ENCODE measurements at places on chromosomes 7 and 10.
A peak's percentile ranks its signal among the peaks of the same experiment; 100 is the strongest.

- DNase-seq, result no peak
Observed at GRCh38 chr7:26185131-26185843, 15.3 kb downstream of the HNRNPA2B1 start.

DNA sequence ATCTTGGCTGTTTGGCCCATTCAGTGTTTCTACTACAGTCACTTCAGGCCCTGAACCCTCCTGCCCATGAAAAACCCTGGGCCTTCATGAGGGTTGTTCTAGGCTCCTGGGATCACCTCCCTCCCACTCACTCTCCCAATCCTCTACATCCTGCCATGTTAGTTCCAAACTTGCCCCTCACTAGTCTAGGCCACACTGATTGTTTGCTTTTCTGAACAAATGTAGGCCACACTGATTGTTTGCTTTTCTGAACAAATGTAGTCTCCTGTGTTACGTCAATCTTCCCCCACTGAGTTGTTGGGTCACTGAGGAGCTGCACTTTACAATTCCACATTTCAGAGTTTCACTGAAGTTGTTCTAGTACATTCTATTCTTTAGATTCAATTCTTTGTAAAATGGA, 5.3 kb upstream of the ALDH18A1 start:
- DNase-seq, result no peak

DNA sequence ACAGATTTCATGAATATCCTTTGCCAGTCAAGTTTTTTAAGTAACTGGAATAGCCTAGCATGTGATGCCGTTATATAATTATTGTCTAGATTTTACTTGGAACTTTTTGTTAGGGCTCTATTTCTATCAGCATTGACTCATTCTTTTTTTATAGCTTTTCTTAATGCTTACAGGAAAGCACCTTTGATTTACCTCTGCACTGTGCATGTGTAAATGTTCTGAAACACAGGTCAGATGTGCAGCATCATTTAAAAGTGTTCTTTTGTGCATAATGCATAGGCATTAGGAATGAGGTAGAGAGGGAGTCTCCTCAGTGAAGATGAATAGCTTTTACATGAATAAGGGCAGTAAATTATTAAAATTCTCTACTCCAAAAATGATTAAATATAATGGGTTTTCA, 669.3 kb upstream of the MBL2 start:
- no peak for DNase-seq

DNA sequence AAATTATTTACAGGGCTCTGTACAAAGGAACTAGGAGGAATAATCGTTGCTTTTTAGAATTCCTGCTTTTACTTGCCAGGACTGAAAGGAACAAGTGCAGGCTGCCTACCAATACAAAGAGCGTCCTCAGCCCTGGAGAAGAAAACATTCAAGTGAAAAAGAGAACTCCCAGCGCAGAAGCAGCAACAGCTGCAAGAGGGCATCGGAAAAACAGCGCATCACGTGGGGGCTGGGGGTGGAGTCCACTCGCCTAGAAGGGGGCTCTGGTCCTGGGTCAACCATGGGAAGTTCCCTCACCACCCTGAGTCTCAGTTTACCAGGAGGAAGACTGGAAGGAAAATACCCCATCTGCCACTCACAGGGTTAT, 385 bp upstream of the C10orf90 start:
- no peak for DNase-seq

DNA sequence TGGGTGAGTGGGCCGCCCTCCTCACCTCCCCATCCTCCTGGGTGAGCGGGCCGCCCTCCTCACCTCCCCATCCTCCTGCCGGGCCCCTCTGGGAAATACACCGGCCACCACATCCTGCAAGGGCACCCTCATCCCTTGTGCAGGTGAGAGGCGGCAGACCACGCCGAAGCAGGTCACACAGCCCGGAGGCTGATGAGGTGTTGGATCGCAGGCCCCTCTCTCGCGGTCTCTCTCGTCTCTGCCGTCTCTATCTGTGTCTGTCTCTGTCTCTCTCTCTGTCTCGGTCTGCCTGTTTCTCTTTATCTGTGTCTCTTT, 30.8 kb upstream of the FOXL3 start:
- no peak for DNase-seq

DNA sequence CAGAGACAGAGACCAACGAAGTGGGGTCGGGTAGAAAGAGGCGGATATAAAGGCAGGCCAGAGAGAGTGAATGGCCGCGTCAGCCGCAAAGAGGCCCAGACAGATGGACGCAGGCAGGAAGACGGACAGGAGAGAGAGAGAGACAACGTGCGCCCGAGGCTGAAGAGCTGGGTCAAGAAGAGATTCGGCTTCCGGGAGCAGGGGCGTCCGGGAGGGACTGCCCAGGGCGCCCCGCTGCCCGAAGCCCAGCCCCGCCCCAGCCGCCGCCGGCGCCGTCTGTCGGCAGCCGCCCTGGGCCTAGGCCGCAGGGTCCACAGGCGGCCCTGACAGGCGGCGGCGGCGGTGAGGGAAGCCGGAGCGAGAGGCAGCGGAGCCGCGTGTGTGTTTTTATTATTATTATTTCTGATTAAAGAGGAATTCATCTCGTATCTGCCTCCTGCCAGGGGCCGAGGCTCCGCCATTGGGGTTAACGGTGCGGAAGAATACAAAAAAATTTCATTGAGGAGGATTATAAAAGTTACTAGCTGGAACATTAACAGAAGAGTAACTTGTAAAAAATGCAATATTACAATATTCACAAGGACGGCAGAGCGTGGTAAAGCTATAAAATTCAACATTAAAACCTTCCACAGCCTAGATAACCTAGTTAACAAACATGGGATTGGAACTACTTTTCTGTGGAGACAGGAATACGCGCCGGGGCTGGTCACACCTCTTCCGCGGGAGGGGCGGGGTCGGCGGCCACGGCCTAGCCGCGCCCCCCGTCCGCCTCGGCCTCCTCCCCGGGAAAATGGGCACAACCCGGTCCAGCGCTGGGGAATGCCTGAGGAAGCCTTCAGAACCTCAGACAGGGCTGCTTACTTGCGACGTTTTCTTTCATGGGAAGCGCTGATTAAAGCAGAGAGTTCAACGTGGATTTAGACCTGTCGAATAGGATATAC, 29.7 kb upstream of the PAX2 start:
- DNase-seq, result no peak

DNA sequence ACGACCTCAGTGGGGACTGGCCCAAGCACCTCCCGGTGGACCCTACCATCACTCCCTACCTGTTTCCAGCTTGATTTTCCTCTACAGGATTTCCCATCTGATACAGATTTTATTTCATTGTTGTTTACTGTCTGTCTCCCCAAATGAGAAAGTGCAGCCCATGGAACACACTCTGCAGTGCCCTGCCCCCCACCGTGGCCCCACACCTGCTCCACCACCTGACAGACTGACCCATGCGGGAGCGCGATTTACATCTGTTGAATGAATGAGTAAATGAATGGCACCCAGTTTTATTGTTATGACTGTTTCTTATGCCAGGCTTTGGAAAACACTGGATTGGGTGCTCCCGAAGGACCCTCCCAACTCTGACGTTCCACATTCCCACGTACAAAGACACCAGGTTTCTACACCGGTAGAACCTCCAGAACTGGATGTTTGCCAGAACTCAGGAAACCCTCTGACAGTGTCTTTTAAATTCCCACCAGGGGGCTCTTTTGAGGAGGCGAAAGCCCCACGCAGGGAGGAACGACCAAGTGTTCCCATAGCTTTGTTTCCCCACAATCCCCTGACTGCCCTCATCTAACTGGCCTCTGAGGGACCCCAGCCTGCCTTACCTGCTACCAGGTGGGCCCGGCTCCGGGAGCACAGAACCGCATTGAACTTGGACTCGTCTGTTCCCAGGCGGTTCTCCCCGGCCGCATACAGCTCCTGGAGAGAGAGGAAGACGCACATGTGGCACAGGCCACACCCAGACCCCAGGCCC, 29.0 kb downstream of the PLAC9 start:
- no peak for DNase-seq

DNA sequence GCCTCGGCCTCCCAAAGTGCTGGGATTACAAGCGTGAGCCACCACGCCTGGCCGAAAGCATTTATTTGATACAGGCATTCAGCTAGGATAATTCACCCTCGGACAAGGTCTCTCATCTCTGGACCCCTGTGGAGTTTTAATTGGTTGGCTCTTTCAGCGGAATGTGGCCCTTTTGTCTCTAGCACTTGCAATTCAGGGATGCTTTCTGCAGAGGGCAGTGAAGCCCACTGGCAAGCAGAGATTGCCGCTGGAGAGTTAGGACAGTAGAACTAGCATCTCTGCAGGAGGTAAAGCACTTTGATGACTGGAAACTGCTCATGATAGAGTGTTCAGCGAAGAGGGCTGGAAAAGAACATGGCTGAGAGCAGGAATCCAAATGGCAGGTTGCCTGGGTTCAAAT, 62.0 kb downstream of the SUFU start:
- no peak for DNase-seq

- DNase-seq, result no peak
Observed at GRCh38 chr7:11436316-11436715, 395.7 kb downstream of the THSD7A start.

DNA sequence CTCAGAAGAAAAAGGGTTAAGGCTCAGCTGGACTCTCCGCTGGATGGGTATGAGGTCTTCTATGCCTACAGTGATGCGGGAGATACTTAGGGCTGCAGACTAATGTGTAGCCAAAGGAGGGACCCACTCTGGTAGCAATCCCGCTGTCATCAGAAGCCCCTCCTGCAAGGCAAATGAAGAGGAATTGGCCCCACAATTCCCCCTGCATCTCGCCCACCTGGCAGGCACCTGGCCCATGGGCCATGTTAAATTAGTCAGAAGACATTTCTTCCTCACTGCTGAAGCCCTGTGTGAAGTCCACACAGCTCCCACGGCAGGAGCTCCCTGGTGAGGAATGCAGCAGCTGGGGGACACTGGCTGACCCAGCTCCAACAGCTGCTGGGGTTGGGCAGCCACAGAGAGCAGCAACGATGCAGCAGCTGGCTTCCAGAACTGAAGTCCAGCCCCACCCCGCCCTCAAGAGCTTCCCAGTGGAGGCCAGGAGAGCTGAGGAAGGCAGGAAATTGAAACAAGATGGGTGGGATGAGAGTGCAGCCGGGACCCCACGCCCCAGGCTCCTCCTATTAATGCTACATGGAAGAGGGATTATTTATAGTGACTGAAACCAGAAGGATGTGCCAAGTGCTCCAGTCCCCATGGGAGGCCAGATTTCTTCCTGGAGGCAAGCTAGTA, 5.5 kb downstream of the VSTM4 start:
- peak; percentile 22 for DNase-seq

- DNase-seq, result no peak
Observed at GRCh38 chr10:127313996-127314700, 117.8 kb upstream of the INSYN2A start.

DNA sequence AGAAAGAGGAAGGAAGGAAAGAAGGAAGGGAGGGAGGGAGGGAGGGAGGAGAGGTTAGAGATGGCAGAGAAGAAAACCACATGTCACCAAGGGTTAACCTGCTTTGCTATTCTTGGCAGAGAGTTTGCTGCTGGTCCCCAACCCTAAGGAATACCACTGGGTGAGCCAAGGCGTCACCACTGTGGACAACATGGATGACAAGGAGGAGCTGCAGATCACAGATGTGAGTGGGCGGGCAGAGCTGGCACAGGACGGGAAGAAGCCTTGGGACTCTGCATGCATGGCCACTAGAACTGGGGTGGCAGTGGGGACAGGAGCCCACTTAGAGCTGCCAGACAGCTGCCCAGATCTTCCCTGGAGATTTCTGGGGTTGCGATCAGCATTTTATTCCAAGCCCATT, 17.2 kb upstream of the MYH16 start:
- DNase-seq, result no peak

DNA sequence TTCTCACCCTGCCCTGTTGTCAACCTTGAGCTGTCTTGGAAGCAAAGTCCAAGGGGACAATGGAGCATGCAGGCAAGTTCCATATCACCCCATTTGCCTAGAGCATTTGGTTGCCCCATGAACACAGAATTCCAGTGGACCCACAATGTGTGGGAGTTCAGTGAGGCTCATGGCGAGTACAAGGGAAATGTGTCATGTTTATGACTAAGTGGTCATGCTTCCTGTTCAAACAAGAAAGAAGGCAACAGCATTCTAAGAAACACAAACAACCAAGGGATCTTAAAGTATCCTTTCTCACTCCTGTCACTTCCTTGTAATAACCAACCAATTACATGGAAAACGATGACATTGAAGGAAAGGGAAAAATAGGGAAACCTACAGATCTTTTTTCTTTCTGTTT, 513.0 kb downstream of the INHBA start:
- peak; percentile 96 for DNase-seq

- DNase-seq, result no peak
Observed at GRCh38 chr10:80313523-80313922, 24.1 kb upstream of the MAT1A start.

GRCh38 chr7:71851776-71852498, 560.2 kb downstream of the CALN1 start:
- DNase-seq, result no peak

DNA sequence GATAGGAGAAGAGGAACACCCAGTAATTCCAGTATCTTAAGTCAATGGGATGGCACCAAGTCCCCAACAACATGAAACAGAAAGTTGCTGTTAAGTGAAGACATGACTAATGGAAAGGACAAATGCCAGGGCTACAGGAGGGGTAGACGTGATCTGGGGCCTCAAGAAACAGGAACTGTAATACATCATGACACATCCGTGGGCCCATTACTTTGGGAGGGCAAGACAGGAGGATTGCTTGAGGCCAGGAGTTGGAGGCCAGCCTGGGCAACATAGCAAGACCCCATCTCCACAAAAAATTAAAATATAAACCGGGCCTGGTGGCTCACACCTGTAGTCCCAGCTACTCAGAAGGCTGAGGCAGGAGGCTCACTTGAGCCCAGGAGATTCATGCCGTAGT, 408.6 kb upstream of the PRKCQ start:
- DNase-seq, result no peak

GRCh38 chr10:62109587-62110293, 158.9 kb downstream of the RTKN2 start:
- DNase-seq, result no peak

DNA sequence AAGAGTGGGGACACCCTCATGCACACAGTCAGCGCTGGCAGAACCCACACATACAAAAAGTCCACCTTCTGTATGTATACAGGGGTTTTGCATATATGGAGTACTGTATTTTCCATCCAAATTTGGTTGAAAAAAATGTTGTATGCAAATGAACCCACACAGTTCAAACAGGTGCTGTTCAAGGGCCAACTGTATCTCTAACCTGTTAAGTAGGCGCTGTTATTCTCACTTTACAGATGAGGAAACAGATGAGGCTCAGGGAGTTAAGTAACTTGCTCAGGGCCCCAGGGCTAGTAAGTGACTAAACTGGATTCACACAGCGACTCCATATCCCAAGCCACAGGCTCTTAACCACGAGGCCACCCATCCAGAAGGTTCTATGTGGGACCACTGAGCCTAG, 69.9 kb downstream of the C10orf105 start:
- no peak for DNase-seq

DNA sequence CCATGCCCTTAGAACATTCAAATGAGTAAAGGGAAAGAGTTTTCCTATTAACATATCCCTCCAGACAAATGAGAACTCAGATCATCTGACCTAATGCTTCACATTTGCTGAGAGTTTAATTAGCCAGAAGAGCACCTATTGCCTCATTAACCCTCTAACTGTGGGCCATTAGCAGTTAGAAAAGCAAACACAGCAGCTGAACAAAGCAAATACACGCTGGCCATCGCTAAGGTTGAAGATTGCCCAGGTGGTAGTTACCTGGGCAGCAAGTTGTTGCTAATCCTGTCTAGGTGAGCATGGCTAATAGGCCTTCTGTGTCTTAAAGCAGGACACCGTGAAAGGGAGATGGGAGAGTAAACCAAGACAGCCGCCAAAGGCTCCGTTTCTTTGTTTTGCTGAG, 49.9 kb upstream of the UCN3 start:
- no peak for DNase-seq

All from EL (cell line).